GM20000 (cell line): ENCODE measurements at places on chromosomes 1 and 21.
A peak's percentile ranks its signal among the peaks of the same experiment; 100 is the strongest.

GRCh38 chr1:228060458-228061190 is 21.9 kb upstream of the ARF1 start:
- no peak for DNase-seq

- DNase-seq = no peak
Observed at GRCh38 chr1:197559655-197560054, 215.6 kb downstream of the DENND1B start.

GRCh38 chr1:97461782-97462181 is 459.1 kb downstream of the DPYD start:
- DNase-seq = peak; percentile 15

DNA sequence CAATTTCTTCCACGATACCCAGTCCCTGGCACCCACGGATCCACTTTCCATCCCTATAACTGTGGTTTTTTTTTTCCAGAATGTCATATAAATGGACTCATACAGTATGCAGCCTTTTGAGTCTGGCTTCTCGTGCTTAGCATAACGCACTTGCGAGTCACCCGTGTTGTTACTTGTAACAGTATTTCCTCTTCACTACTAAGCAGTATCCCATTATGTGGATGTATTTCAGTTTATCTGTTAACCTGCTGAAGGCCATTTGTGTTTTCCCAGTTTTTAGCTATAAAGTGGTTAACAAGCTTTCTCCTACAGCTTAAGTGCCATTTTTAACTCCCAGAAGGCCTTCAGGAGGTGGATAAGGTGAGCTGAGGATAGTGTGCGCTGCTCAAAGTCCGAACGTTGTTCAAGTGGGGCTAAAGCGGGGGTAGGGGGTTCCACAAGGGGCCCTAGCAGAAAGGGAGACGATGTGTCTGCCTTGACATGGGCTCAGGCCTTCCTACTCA is 829 bp downstream of the ADAR start:
- no peak for DNase-seq

GRCh38 chr1:20615946-20616846 is 17.1 kb upstream of the PINK1 start:
- DNase-seq = peak; percentile 46

DNA sequence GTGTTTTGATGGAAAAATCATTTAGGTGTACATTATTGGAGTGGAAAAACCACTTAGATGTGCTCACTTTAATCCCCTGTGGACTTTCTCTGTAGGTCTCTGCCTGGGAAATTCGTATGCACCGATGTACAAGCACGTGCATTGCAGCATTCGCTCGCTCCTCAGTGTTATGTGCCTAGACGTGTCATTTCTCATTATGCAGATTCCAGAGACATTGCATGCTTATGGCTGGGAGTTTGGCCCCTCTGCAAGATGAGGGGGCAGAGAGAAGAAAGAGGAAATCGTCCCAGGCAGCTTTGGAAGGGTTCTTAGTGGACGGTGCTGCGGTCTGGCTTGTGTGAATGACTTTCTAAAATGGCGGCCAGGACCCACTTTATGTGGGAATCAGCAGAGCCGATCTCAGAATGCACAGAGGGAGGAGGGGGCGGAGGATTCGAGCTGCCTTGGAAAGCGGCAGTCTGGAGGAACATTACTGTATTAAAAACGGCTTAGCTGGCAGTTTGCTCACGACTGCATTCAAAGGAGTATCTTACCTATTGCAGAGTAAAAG is 2.3 kb downstream of the SPEN start:
- no peak for DNase-seq
